ENCODE measurements at places on chromosomes 13 and 19.

DNA sequence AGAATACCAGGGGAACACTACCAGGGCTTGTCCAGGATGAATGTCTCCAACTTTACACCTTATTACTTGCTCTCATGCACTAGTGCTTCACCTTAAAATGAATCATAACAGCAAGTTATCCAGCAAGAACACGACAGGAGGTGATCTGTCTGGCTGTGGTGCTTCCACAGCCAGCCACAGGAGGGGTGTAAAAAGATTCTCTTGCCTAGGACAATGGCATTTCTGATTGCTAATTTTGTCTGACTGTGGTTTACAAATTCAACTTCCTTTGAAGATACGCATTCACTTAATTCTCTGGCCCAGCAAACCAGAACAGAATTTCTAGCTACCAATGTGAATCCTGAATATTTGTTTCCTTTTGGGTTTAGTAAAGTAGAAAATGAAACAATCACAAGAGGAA lies 23.1 kb upstream of the COG3 start:
- DNase-seq: no peak

GRCh38 chr13:114063545-114064449 lies 68.6 kb downstream of the RASA3 start:
- DNase-seq: no peak

- DNase-seq: no peak
Observed at GRCh38 chr13:47178090-47178950, 281.5 kb upstream of the HTR2A start.

GRCh38 chr13:110702591-110703526 lies 3.1 kb downstream of the CARS2 start:
- peak; percentile 59 for DNase-seq

DNA sequence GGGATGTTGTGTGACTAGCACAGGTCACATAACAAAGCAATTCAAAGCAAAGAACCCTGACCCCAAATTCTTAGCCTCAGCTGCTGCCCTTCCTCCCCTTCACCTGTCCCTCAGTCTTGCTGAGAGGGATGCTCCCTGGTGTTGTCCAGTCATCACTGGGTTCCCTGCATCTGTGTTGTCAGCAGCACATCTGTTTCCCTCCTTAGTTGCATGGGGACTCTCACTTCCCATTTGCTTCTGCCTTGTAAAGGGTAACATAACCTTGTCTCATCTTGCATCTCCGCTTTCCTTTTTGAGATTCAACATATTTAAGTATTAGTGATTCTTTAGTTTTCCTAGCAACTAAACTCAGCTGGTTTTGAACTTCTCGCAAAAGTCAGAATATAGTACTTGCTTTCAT lies 54.0 kb downstream of the SPATA13 start:
- no peak for DNase-seq

DNA sequence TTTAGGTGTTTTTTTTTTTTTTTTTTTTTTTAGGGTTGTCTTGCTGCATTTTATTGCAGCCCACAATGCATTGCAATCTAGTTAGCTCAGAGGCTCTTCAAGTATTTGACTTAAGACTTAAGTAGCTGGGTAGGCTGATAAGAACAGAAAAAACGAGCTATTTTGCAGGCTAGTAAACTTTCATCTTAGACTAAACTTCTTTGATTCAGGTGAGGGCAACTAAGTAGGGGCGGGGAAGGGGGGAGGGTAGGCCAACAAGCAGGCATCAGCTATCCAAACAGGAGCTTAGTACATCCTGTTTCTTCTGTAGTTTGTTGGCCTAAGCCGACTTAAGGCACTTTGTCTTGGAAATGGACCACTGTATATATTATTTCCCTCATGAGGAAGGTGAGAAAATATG lies 4.9 kb upstream of the TDRD3 start:
- no peak for DNase-seq

DNA sequence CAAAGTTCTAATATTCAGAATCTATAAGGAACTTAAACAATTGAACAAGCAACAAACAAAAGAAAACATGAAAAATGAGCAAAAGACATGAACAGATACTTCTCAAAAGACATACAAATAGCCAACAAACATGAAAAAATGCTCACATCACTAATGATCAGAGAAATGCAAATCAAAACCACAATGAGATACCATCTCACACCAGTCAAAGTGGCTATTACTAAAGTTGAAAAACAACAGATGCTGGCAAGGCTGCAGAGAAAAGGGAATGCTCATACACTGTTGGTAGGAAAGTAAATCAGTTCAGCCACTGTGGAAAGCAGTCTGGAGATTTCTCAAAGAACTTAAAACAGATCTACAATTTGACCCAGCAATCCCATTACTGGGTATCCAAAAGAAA lies 74.3 kb downstream of the CRYL1 start:
- no peak for DNase-seq

GRCh38 chr19:18386543-18387271 lies 749 bp downstream of the GDF15 start:
- DNase-seq: no peak

DNA sequence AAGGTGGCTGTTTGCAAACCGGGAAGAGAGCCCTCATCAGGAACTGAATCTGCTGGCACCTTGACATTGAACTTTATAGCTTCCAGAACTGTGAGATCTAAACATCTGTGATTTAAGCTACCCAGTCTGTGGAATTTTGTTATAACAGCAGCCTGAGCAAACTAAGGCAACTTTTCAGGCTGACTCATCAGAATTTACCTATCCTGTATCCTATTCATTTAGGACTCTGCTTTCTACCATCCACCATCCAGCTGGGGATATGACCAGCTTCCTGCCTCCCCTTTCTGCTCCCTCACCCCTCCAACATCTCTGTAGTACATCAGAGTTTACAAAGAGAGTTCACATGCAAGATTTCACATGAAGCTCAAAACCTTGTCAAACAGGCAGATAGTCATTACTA lies 11.1 kb upstream of the CNMD start:
- DNase-seq: no peak

- DNase-seq: no peak
Observed at GRCh38 chr19:4399812-4400134, 574 bp downstream of the SH3GL1 start.

DNA sequence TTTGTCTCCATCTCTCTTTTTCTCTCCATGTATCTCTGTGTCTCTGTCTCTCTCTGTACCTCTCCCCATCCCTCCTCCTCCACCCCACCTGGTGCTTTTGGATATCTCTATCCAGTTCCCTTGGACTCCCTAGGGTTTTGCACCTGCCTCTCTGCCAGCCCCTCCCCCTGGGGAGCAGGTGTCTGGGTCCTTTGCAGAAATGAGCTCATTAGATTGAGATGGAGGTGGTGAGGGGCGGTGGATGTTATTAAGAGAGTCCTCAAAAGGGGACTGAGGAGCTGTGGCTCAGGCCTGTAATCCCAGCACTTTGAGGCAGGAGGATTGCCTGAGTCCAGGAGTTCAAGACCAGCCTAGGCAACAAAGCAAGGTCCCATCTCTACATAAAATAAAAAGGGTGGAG lies 2.1 kb downstream of the KCNN4 start:
- DNase-seq: no peak

GRCh38 chr19:48777720-48778119 lies 22.4 kb downstream of the FGF21 start:
- no peak for DNase-seq

GRCh38 chr19:6707011-6707657 lies 13.3 kb downstream of the C3 start:
- no peak for DNase-seq

DNA sequence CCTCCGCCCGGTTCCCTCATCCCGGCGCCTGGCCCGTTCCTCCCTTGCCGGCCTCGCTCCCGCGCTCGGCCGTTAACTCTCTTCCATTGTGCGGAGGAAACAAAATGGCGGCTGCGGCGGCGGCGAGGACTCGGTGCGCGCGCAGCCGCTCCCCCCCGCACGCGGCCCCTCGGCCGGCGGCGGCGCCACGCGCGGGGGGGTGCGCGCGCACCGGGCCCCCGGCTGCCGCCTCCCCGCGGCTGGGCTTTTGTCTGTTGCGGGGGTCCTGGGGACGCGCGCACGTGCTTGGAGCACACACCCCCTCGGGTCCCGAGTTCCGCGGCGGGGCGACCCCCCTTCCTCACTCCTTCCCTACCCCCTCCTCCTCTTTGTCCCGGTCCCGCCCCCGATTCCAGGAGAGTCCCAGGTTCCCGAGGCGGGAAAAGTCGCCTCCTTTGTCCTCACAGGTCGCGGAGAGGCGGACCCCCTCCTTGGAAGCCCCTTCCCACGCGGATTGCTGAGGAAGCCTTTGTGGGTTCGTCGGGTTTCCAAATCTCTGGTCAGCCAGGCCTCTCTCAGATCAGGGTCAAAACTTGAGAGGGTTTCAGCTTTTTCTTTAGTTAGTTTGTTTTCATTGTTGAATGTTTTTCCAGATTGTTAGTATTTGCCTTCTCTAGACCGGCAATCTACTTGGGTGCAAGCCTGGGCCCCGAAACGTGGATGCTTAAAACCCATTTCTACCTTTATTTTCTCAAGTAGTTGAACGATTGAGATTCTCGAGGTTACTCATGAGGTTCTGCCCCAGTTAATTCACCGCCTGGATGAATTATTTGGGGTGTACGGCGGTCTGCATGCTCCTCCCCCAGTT lies 687 bp downstream of the ILF3 start:
- DNase-seq: no peak

GRCh38 chr19:15563325-15563794 lies 51.7 kb upstream of the CYP4F8 start:
- DNase-seq: no peak

GRCh38 chr13:72652681-72653080 lies 74.7 kb downstream of the MZT1 start:
- no peak for DNase-seq

DNA sequence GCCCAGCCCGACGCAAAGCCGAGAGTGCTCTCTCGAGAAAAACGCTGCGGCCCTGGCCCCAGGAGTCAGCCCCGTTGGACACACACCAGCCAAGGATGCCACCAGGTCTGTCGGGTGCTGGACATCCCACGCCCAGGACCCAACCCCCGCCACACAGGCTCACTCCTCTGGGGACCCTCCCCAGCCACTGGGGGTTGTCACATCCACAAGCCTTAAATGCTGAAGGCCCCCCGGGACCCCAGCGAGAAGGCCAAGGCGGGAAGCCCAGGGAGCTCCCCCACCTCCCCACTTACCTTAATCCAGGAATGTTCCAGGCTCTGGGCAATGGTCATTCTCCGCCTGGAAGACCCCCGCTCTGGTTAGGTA lies 11.2 kb downstream of the DAPK3 start:
- DNase-seq: no peak

DNA sequence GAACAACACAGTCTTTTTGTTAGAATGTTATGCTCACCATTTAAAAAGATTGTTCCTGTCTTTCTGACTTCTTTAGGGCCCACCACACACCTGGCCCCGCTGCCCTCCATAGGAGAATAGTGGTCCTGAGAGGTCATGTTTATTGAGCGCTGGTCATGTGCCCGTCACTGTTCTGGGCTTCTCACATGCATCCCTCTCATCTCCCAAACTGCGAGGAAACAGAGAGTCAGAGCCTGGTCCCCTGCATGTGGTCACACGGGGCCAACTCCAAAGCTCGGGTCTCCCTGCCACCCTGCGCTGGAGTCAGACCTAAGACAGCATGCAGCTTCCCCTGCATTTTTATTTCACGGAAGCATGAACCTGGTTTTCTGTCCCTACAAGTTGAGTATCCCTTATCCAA lies 70.4 kb upstream of the GPR183 start:
- no peak for DNase-seq

DNA sequence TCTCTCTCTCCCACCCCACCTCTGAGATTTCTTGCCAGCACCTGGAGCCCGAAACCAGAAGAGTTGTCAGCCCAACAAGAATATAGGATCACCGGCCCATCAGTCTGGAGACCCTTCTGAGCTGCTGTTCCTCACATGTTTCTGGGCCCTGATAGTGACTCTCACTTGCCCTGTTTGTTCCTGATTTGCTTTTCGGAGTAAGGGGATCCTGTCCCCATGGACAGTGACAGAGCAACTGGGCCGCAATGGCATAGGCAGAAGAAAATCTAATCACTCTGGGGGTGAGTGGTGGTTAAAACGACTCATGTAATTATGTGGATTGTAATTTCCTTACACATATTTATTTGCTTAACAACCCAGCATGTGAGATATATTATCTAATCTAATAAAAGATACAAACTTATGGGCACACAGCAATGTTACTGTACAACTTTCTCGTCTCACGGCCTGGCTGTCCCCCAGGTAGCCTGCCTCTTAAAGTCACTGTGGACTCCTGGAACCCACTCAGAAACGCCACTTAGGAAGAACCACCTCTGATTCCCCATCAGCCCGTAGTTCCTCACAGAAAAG lies 663 bp upstream of the SMAD9 start:
- no peak for DNase-seq

GRCh38 chr19:31943191-31943661 lies 402.2 kb upstream of the ZNF507 start:
- DNase-seq: no peak

DNA sequence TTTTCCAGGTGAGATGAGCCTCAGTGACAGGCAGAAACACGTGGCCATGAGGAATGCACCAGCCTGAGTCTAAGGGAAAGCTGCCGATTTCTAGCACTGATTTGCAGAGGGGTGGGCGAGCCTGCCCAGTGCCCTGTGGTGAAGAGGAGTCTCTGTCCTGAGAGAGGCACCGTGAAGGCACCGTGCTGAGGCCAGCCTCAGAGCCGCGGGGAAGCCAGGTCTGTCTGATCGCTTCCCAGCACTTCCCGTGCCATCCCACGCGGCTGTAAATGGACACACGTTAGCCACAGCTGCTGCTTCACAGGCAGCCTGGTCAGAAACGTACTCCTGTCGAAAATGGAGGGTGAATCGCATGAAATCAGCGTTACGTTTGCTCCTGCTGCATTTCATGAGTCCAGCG lies 79.8 kb downstream of the ATP11A start:
- no peak for DNase-seq

GRCh38 chr19:38033658-38034491 lies 126.9 kb downstream of the SIPA1L3 start:
- DNase-seq: no peak

DNA sequence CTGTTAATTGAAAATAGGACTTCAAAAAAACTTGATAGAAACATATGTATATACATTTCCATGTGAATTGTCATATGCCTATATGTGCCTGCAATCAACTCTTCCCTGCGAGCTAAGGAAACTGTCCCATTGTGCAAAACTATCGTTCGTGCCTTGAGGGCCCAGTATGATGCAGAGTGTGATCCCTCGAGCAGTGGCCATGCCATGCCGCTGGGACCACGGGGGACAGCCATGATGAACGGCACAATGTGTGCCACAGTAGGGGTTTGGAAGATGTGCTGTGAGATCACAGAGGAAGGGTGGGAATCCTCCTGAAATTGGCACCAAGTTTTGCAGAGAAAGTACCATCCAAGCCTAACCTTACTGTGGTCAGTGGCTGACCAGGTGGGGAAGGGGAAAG lies 118.1 kb upstream of the SOX1 start:
- no peak for DNase-seq

DNA sequence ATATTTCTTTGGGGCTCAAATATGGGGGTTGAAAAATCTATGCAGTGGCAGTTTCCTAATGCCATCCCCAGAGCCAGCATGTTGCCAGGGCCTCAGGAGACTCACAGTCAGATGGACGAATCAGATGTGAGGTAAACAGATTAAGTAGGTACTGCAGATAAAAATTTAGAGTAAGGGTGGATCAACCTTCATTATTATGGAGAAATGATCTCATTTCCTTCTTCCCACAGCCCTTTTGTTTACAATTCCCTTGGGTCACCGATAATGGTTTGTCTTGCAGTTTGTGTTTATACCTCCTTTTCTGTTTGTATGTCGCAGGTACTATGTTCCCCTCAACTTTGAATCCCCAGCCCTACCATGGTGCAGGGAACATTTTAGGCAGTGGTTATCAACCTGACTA lies 20.0 kb downstream of the DIAPH3 start:
- DNase-seq: no peak

GRCh38 chr19:4064496-4065260 lies 2.0 kb downstream of the ZBTB7A start:
- DNase-seq: no peak

GRCh38 chr13:99819967-99820366 lies 151.6 kb downstream of the ZIC5 start:
- DNase-seq: no peak
